Psoas muscle (tissue), 8 donors: ENCODE measurements at places on chromosomes 2 and 18.

DNA sequence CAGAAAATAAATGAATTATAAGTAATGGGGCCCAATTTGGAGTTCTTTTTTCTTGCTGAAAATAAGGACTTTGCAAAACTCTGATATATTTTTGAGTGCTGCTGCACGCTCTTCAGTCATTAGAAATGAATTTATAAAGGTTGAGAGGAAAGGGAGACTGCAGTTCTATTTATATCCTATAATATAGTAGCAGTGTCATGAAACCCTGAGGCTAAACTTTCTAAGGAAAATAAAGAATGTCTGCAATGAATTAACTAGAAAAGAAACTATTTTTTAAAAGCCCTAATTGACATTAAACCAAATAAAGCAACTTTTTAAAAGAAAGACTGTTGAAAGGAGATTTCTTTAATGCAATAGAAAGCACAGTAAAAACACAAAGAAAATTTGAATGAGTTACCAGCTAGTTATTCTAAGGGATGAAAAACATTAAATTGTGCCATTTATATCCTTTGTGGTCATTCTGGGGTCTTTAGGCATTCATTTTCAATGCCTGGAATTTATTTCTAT lies 1072.8 kb upstream of the TMEFF2 start:
- no peak for DNase-seq
- H3K36me3 ChIP-seq = no peaks in the 10 kb centered on the region
- H3K27me3 ChIP-seq = no peaks in the 10 kb centered on the region

- H3K4me1 ChIP-seq = peaks cover 26% of the 10 kb centered on the region
- peak overlapping the region; percentile 78 for H3K27ac ChIP-seq
- DNase-seq = no peak
- H3K4me3 ChIP-seq = no peak overlapping the region
- H3K27me3 ChIP-seq = no peaks in the 10 kb centered on the region
Observed at GRCh38 chr18:12552879-12553242, 105.0 kb downstream of the SPIRE1 start.

GRCh38 chr2:38789691-38790090 lies 11.7 kb downstream of the GEMIN6 start:
- no peaks in the 10 kb centered on the region for H3K27me3 ChIP-seq
- DNase-seq = no peak
- H3K36me3 ChIP-seq = no peaks in the 10 kb centered on the region

GRCh38 chr18:40473221-40474029 lies 1481.6 kb upstream of the PIK3C3 start:
- DNase-seq = no peak
- H3K27me3 ChIP-seq = no peaks in the 10 kb centered on the region
- no peak overlapping the region for H3K27ac ChIP-seq

DNA sequence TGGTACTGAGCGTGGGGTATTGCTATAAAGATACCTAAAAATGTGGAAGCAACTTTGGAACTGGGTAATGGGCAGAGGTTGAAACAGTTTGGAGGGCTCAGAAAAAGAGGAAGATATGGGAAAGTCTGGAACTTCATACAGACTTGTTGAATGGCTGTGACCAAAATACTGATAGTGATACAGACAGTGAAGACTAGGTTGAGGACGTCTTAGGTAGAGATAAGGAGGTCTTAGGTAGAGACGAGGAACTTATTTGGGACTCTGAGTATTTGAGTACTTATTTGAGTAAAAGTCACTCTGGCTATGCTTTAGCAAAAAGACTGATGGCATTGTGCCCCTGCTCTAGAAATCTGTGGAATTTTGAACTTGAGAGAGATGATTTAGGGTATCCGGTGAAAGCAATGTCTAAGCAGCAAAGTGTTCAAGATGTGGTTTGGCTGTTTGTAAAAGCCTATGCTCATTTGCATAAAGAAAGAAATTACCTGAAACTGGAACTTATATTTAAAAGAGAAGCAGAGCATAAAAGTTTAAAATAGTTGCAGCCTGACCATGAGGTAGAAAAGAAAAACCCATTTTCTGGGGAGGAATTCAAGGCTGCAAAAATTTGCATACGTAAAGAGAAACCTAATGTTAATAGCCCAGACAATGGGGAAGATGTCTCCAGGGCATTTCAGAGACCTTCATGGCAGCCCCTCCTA lies 219.6 kb downstream of the PDE1A start:
- DNase-seq = no peak
- H3K27me3 ChIP-seq = no peaks in the 10 kb centered on the region
- H3K27ac ChIP-seq = no peak overlapping the region
- H3K4me1 ChIP-seq = no peaks in the 10 kb centered on the region

GRCh38 chr18:23703057-23703986 lies 14.1 kb downstream of the LAMA3 start:
- no peaks in the 10 kb centered on the region for H3K27me3 ChIP-seq
- no peaks in the 10 kb centered on the region for H3K36me3 ChIP-seq
- no peak for DNase-seq
- no peak overlapping the region for H3K27ac ChIP-seq
- no peak overlapping the region for H3K4me3 ChIP-seq
- H3K4me1 ChIP-seq = no peaks in the 10 kb centered on the region

- peaks cover 28% of the 10 kb centered on the region for H3K4me1 ChIP-seq
- peak overlapping the region; percentile 92 for H3K27ac ChIP-seq
- peak overlapping the region; percentile 98 for H3K4me3 ChIP-seq
- DNase-seq = peak; percentile 58
- H3K36me3 ChIP-seq = no peaks in the 10 kb centered on the region
- H3K27me3 ChIP-seq = no peaks in the 10 kb centered on the region
Observed at GRCh38 chr2:201781557-201782051, 871 bp upstream of the ALS2 start.

DNA sequence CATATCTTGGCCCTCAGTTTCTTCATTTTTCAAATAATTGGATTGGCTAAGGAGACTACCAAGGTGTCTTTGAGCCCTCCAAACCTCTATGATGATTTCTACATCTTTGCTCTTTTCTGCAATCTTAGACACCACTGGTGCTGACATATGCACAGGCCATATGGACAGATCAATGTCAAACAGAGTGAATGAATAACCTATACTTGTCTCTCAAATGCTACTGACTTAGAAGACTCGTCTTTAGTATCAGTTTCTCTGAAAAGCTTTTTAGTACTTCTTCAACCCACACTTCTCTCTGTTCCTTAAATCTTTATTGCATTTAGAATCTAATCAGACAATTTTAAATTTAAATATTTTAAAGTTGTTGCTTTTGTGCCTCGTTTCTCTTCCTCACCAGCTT lies 258.2 kb downstream of the LTBP1 start:
- H3K27me3 ChIP-seq = no peaks in the 10 kb centered on the region
- no peaks in the 10 kb centered on the region for H3K4me1 ChIP-seq
- H3K27ac ChIP-seq = no peak overlapping the region
- no peaks in the 10 kb centered on the region for H3K36me3 ChIP-seq
- DNase-seq = no peak

DNA sequence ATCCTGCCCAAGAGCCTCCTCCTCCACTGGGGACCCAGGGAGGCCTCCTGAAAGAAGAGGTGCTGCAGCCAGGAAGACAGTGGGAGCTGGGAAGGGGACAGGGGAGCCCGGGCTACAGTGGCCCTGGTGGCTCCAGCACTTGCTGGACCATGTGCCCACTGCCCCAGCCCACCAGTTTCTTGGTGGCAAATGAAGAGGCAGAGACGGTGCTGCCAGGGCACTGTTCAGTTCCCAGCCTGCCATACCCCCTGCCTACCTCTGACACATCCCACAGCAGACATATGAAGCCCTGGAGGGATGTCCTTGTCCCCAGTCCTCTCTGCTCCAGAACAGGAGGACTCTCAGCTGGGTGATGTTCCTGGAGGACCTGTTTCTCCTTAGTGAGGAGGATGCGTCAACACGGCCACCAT lies 3.7 kb downstream of the RAMP1 start:
- no peaks in the 10 kb centered on the region for H3K36me3 ChIP-seq
- no peaks in the 10 kb centered on the region for H3K27me3 ChIP-seq
- peaks cover 57% of the 10 kb centered on the region for H3K4me1 ChIP-seq
- H3K27ac ChIP-seq = peak overlapping the region; percentile 93

GRCh38 chr18:48952287-48953103 lies 1.7 kb upstream of the SMAD7 start:
- peak; percentile 90 for DNase-seq
- H3K36me3 ChIP-seq = no peaks in the 10 kb centered on the region
- peak overlapping the region; percentile 99 for H3K27ac ChIP-seq
- peaks cover 38% of the 10 kb centered on the region for H3K4me1 ChIP-seq
- H3K4me3 ChIP-seq = peak overlapping the region; percentile 79

DNA sequence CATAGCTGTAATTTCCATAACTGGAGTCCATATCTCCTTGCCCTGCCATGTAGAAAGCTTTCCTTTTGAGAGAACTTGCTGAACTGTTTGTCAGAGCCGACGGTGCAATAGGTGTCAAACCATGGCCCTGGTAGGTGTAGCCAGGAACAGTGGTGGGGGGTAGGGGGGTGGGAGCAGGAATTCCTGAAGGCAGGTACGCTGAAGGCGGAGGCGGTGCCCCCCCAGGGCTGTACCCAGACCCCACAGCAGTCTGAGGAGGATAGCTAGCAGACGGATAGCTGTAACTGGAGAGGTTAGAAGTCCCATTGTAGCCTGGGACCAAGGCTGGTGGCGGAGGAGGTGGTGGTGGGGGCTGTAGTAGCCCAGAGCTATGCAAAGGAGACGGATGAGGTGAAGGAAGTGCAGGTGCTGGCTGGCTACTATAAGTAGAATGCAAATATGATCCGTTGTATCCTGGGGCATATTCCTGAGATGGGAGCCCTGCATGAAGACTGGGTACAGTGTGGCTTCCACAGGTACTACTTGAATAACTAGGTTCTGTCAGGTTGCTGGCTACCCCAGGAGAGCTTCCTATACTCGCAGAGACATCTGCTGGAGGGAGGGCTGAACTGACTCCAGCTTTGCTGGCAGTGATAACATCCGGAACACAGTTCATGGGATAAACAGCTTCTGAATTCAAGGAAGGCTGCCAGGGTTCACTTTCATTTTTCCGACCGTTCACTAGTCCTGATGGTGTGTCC lies 124.8 kb downstream of the FIGN start:
- H3K27me3 ChIP-seq = no peaks in the 10 kb centered on the region
- H3K4me3 ChIP-seq = no peak overlapping the region
- H3K36me3 ChIP-seq = no peaks in the 10 kb centered on the region

DNA sequence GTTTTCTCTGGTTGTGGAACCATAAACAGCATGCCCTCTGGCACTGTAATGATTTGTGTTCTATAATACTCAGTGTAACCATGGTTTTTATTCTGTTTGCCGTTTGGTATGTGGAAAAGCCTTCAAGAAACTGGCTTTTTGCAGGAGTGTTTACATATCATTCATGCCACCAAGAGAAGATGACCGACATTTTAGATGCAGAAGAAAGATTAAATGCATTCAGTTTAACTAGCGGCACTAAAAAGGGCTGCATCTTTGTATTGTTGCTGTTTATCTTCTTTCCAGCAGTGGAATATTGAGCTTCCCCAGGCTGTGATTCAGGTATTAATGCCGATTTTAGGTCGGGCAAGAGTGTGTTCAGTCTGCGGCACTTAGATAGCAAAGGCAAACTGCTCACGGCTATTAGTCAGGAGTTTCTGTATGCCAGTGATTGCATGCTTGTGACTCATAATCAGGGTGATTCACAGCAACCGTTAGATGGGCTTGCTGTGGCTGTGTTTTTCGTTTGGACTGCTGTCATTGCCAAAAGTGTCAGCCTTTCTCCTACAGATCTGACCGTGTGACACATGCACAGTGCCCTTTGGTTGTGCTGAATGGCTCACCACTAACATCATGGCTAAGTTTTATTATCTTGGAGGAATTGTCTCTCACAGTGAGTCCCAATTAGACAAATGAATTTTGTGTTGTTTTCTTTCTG lies 479.7 kb downstream of the PARD3B start:
- peak overlapping the region; percentile 72 for H3K27ac ChIP-seq
- H3K4me1 ChIP-seq = peaks cover 12% of the 10 kb centered on the region
- peak; percentile 58 for DNase-seq
- H3K36me3 ChIP-seq = no peaks in the 10 kb centered on the region
- no peaks in the 10 kb centered on the region for H3K27me3 ChIP-seq
- H3K4me3 ChIP-seq = peak overlapping the region; percentile 39

- peaks cover 17% of the 10 kb centered on the region for H3K4me1 ChIP-seq
- no peaks in the 10 kb centered on the region for H3K36me3 ChIP-seq
- H3K27me3 ChIP-seq = no peaks in the 10 kb centered on the region
- no peak overlapping the region for H3K27ac ChIP-seq
- no peak overlapping the region for H3K4me3 ChIP-seq
Observed at GRCh38 chr2:167943897-167944296, 303.5 kb downstream of the STK39 start.

DNA sequence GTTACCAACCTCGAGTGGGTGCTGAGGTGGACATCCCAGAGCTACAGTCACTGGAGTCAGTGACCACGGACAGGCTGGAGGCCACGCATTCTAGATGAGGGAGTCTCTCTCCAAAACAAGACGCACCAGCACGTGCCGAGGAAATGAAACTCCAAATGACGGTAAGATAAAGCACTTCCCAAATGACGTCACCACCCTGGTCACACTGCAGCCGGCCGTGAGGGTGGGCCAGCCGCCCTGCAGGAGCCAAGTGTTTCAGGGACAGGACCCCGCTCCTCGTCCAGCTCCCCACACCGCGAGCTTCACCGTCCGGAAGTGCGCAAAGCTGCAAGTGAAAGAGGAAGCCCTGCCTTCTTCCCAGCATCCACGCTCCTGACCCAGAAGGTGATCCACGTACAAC lies 99.4 kb downstream of the ZNF516 start:
- H3K4me1 ChIP-seq = peaks cover 20% of the 10 kb centered on the region
- H3K4me3 ChIP-seq = no peak overlapping the region
- H3K27ac ChIP-seq = no peak overlapping the region
- no peaks in the 10 kb centered on the region for H3K36me3 ChIP-seq
